ENCODE measurements at places on chromosomes 5 and 9.
A peak's percentile ranks its signal among the peaks of the same experiment; 100 is the strongest.

- peak; percentile 87 for DNase-seq
Observed at GRCh38 chr9:35254237-35254636, 92.4 kb downstream of the UNC13B start.

DNA sequence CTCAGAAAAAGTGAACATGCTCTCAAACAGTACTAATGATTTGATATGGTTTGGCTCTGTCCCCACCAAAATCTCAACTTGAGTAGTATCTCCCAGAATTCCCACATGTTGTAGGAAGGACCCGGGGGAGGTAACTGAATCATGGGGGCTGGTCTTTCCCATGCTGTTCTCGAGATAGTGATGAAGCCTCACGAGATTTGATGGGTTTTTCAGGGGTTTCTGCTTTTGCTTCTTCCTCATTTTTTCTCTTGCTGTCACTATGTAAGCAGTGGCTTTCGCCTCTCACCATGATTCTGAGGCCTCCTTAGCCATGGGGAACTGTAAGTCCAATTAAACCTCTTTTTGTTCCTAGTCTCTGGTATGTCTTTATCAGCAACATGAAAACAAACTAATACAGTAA, 401.3 kb downstream of the BNC2 start:
- no peak for DNase-seq

DNA sequence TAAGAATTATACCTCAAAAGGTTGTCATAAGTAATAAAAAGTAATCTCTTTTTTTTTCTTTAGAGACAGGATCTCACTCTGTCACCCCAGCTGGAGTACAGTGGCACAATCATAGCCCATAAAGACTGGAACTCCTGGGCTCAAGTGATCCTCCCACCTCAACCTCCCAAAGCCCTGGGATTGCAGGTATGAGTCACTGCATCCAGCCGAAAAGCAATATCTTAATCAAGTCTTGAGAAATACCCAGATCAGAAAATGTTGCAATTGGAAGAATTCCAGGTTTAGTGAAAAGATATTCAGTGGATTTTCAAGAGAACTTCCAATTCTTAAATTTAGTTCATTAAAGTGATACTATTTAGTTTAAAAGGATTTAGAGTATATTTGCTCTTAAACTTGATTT, 40.9 kb upstream of the IDNK start:
- no peak for DNase-seq

DNA sequence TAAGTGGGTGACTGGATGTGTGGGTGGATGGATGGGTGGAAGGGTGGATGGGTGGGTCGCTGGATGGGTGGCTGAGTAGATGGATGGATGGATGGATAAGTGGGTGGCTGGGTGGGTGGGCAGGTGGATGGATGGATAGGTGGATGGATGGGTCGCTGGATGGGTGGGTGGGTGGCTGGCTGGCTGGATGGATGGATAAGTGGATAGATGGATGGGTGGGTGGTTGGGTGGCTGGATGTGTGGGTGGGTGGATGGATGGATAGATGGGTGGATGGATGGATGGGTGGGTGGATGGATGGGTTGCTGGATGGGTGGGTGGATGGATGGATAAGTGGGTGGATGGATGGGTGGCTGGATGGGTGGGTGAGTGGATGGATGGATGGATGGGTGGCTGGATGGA, 27.3 kb upstream of the CEP72 start:
- DNase-seq: no peak

DNA sequence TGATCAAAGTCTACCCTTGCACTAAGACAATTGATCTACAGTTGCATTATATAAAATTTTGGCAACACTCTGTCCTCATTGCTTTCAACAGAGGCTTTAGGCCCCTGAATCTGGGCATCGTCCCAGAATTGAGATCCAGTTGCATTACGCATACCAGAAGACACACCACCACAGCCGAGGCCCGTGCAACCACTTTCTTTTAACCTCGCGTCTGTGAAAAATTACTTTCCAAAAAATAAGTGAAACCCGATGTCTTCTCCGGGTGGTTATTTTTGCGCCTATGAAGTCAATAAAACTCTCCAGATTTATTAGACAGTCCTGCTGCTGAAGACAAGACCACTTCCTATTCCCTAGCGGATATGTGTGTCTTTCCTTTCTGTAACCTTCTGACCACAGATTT, 52.1 kb upstream of the NFIB start:
- no peak for DNase-seq

- DNase-seq: no peak
Observed at GRCh38 chr5:169356811-169357210, 55.9 kb upstream of the SLIT3 start.

DNA sequence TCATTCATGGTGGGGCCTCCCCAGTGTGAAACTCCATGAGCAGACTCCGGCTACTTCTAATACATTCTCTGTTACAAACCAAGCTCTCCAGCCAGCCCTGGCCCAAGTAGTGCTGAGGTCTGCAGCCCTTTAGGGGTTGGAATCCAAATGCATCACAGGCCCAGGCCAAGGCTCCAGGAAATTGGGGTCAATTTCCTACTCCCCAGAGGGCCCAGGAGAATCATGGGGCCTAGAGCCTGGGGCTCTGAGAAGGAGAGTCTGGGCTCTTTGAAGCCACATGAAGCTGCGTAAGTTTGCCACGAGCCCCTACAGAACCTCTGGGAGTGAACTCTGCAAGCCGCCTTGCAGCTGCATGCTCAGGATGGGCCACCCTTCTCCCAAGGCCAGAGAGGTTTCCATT, 206.4 kb downstream of the PAPPA start:
- no peak for DNase-seq

DNA sequence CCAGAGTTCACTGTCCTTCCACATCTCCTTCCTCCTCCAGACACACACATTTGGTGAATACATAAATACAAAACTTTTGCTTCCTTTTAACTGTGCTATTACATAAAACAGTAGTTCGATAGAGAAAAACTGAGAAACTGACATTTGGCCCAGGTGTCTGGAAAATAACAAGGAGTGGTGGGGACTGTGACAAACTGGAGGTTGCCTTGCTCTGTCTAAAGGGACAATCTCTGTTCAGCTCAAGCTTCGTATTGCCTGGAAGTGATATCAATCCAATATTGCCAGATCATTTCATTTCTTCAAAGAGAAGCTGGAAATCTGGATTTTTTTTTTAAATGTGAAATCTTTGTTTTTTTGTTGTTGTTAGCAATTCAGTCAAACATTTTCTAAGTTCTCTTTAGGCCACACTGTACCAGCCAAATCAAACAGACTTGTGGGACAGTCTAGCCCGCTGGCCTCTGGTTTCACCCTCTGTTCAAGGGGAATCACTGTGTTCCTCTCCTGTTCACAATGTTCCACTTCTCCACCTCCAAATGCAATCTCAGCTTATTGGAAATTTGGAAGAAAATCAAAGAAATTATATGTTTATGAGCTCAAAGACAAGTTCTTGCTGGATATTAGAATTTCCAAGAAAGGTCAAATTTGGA, 612.5 kb downstream of the KIF4B start:
- no peak for DNase-seq

GRCh38 chr9:113302792-113303418, at the start of gene RNF183:
Gene RNF183 (minus strand): TSS chr9:113303376. CDS start chr9:113298184, 5,192 bp downstream.
- DNase-seq: no peak

GRCh38 chr5:125064621-125065438, 318.4 kb upstream of the ZNF608 start:
- peak; percentile 98 for DNase-seq

DNA sequence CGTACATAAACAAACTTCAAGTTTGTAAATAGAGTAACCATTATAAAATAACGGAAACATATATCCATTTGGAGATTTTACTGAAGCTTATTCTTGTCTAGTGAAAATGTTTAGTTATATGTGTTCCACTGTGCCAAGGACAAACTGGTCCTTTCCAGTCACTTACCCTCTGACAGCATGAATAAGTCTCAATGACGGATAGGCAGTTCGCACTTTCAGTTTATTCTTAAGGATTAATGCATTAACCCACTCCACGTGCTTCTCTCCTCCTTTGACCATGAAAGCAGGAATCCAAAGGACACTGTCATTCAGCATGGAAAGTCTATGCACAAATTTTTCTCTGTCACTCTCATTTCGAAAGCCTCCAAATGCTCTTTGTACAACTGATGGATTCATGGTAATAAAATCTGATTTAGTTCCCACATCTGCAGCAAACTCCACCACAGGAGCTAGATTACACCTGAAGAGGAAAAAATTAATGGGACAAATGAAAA, 47.1 kb downstream of the ST8SIA4 start:
- no peak for DNase-seq

DNA sequence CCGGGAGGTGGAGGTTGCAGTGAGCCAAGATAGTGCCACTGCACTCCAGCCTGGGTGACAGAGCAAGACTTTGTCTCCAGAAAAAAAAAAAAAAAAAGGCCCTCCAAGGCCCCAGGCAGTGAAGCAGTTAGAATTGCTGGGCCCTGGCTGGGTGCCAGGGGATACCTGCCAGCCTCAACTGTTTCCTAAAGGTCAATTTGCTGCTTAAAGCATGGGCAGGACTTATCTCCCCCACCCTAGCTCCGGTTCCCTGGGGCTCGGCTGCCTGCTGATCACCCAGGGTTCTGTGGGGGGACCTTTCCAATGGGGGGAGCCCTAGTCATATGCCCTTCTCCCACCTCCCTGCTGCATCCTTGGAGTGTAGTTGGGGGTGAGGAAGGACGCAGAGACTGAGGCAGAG, 25.7 kb downstream of the NCS1 start:
- DNase-seq: peak; percentile 85

GRCh38 chr5:173246135-173246495, 11.1 kb upstream of the NKX2-5 start:
- no peak for DNase-seq

DNA sequence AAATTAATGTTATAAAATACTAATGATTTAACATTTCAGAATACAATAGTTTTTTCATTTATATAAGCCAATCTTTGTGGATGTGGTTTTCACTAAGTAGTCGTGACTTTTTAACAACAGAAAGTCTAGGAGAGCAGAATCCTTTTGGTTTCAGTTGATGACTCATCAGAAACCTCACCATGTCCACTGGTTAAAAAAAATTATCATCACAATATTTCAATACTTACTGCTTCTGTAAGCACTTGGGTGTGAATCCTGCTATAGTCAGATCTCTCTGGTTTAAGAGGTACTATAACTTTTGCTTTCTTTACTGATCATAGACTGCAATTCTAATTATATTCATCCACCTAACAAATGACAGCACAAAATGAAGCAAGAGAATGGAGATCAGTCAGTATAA, 77.2 kb downstream of the MRPS30 start:
- no peak for DNase-seq

- DNase-seq: no peak
Observed at GRCh38 chr5:75482482-75482881, 28.9 kb downstream of the CERT1 start.

- DNase-seq: no peak
Observed at GRCh38 chr5:1792842-1793266, 6.8 kb downstream of the MRPL36 start.

- DNase-seq: peak; percentile 39
Observed at GRCh38 chr9:136975644-136976043, 1.7 kb upstream of the PTGDS start.

DNA sequence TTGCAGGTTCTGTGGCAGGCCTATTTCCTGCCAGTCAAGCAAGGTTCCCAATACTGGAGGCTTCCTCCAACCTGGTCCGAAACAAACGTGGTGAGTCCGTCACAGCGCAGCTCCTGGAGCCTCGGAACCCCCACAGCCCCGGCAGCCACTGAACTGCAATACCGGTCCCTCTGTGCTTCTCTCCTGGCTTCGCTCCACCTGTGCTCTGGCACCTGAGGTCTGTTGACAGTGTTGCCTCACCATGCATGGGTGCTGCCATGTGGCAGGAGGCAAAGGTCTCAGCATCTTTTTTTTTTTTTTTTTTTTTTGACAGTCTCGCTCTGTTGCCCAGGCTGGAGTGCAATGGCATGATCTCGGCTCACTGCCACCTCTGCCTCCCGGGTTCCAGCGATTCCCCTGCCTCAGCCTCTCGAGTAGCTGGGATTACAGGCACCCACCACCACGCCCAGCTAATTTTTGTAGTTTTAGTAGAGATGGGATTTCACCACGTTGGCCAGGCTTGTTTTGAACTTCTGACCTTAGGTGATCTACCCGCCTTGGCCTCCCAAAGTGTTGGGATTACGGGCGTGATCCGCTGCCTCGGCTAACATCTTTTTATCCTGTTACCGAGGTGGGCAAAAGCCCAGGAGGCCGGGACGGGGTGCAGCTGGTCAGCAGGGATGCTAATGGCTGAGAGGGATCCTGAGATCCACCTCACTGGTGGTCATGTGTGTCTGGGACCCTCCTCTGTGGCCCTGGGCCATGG, 57.1 kb upstream of the RNU6ATAC start:
- DNase-seq: no peak

DNA sequence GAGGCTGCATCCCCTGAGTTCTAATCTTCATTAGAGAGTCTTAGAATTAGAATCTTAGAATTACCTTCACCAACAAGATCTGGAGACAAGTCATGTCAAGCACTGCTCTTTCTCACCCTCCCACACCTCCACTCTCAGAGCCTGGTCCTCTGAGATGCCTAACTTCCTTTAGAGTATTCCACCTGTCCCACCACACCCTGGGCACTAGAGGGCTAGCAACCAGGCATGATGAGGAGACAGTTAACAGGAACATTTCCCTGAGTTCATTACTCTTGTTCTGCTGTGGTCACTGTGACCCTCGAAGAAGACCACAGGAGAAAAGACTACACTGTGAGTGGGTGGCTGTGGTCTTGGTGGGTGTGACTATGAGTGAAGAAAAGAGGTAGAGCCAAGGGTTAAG, 25.2 kb upstream of the MAP1B start:
- DNase-seq: no peak

- DNase-seq: no peak
Observed at GRCh38 chr5:128775558-128775957, 189.7 kb upstream of the SLC27A6 start.

GRCh38 chr5:64693636-64694035, 3.3 kb downstream of the SHISAL2B start:
- DNase-seq: no peak

- peak; percentile 10 for DNase-seq
Observed at GRCh38 chr9:109619310-109619709, 121.2 kb upstream of the PTPN3 start.

- peak; percentile 23 for DNase-seq
Observed at GRCh38 chr5:179613460-179614071, 9.9 kb downstream of the HNRNPH1 start.

DNA sequence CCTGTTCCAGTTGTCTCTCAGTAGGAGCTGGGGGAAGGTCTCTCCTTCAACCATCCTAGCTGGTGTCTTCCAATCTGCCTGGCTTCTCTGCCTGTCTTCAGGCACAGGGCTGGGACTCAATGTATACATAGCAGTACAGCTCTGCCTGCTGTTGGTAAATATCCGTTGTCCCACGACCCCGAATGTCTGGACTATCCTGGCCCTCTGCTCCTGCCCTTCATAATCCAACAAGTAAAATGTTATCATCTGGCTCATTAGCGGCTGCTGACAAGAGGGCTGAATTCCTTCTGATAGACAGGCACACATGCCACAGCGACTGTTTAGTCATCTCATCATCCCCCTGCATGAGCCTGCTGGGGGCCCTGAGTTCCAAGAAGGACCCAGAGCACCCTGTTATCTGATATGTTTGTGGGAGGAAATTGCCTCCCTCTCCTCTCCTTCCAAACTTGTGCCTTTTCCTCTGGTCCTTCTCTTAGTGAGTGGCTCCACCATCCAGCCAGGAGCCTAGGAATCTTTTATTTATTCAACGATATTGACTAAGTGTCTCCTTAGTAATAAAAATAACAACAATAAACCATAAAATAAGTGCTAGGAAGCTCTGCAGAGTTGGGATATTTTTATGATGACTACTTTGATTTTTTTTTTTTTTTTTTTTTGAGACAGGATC, 29.5 kb upstream of the TGFBR1 start:
- no peak for DNase-seq

- DNase-seq: no peak
Observed at GRCh38 chr9:5909976-5910375, 19.3 kb downstream of the MLANA start.

- no peak for DNase-seq
Observed at GRCh38 chr5:115458416-115458815, 86.2 kb downstream of the FEM1C start.

Data from NCI-H69 (cell line).